ENCODE measurements at places on chromosomes 4 and X.

DNA sequence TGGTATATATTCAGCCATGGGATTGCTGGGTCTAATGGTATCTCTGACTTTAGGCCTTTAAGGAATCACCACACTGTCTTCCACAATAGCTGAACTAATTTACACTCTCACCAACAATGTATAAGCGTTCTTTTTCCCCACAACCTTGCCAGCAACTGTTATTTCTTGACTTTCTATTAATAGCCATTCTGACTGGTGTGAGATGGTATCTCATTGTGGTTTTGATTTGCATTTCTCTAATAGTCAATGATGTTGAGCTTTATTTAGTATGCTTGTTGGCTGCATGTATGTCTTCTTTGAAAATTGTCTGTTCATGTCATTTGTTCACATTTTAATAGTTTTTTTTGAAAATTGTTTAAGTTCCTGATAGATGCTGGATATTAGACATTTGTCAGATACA is 235.2 kb downstream of the HEPH start:
- DNase-seq, result no peak

DNA sequence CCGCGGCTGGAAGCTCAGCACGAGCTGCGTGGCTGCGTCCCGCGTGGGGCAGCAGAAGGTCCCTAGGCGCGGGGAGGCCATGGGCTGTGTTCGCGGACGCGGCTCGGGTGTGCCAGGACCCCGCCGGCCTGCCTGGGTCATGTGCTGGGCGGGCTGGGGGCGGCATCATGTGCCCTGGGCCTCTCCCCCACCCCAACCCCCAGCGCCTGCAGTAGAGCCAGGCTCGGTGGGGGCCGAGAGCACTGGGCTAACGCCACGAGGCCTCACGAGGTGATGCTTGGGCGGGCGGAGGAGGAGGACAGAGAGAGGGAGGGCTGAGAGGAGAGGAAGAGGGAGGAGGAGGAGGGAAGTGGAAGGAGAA is at the start of gene GPR143:
Gene GPR143 (minus strand): TSS at position 111 of the 361 bp plus-strand sequence. CDS start 30 bp downstream, at position 81.
- no peak for DNase-seq

DNA sequence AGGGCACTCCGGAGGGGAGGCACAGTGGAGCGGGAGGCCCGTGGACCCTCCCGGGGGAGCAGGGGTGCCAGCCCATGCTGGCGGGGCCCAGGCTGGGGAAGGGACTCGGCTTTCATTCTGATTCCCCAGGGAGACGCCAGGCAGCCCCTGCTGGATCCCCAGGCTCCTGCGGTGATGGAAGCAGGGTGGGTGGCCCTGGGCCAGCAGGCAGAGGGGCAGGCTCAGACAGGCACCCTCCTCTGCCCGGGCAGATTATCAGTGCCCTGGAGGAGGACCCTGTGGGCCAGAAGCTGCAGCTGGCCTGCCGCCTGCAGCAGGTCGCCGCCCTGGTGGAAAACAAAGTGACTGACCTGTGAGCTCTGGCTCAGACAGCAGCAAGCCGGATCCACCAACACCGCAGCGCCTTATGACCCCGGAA is 2.1 kb upstream of the SRPK3 start:
- no peak for DNase-seq

DNA sequence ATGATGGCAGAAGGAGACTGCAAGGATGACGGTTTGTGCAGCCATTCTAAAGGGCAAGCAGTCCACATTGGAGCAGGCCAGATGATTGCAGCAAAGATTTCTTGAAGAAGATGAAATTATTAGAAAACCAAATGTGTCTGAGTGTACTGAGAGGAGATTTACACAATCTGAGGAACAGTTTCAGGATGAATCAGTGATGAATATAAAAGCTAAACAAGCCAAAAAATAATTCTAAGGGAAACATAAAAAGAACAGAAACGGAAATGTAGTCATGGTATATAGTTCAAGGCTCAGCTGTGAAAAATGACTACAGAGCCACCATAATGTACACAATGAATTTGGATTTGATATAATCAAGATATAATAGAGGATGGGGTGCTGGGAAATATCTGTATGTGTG is 168.5 kb downstream of the PDGFC start:
- DNase-seq, result no peak

DNA sequence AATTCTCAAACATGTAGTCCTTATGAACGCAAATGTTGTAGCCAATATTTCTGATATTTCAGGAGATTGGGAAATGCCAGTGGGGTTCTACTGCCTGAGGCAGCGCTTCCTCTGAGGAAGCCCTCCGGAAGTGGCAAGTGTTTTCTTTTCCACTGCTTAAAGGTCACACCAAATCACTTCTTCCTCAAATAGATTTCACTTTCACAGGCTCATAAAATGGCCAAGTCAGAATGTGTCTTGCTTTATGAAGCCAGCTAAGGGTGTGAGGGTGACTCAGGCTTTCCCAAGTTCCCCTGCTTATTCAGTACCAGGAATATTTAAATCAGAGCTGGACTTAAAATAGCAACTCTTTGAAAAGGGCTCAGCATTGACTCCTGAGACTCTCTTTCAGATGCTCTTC is 514.2 kb upstream of the DIPK2B start:
- DNase-seq, result no peak

GRCh38 chrX:10098270-10098713 is 58.5 kb upstream of the CLCN4 start:
- no peak for DNase-seq

DNA sequence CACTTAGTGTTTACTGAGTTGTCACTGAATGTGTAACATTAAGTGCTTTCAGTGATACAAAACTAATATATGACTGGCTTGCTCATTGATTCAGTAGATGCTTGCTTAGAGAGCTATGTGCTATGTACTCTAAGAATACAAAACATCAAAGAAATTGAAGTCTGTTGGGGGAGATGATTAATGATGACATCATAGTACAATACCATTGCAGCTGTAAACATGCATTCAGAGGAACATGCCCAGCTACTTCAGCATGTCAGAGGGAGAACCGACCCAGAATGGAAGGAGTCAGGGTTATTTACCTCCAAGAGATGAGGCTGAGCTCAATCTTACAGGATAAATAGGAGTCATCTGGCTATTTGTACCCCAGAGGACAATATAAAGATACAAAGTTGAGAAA is 290.8 kb downstream of the TENM3 start:
- DNase-seq, result no peak

DNA sequence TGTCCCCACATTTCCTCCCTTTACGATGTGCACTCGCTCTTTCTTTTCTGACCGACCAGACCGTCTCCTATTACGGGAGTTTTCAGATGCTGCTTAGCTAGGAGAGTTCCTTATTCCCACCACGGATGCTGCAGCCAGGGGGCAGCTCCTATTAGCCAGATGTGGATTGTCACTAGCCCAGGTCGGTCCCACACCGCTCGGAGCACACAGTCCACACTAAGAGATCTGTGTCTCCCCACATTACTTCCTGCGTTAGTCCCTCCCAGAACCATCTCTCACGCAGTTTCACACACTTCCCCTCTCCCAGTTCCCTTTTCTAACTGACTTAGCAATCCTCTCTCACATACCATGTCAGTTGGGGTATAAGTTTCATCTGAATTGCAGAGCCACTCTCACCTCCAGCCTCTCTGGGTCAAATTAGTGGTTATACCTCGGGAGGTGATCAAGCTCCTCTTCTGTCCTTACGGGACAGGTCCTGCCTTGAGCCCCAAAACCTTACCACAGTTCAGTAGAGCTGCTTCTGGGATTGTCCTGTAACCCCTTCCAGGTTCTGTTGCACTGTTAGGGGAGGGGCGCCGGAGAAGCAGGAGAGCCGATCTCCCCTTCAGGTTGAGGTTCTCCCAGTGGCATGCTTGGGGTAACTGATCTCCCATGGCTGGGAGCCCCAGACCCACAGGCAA is 28.2 kb downstream of the SULT1E1 start:
- DNase-seq, result no peak

- no peak for DNase-seq
Measured at GRCh38 chr4:78613522-78614321, 62.2 kb downstream of the ANXA3 start.

DNA sequence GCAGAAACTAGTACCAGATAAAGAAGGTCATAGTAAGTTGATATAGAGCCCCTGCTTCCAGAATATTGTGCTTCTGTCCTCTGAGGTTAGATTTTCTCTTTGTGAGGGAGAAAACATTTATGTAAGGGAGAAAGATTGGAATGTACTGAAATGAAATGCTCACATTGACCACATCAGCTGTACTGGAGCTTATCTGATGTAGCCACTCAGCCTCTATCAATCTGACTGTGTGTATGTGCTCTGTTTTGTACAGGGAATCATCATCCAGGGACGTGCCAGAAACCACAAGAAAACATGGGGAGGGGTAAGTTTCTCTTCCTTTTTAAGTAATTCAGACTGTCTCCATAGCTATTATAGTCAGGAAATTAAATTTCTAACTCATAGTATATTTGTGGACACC is 56.8 kb downstream of the PRRG1 start:
- no peak for DNase-seq

DNA sequence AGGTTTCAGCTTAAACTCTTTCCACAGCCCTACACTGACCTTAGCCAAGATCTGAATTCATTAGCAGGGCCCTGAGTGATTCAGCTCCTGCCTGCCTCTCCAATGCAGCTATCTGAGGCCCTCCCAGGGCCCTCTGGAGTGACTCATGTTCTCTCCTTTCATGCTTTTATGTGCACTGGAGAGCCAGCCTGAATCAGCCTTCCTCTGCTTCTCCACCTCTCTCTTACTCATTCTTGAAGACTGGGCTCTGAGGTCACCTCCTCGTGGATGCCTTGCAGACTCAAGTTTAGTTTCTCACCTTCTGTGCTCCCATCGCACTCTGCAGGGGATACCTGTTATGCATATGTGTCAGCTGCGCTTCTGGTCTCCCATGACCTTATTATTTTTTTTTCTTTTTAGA is 3.1 kb upstream of the OCIAD2 start:
- DNase-seq, result peak; percentile 25

DNA sequence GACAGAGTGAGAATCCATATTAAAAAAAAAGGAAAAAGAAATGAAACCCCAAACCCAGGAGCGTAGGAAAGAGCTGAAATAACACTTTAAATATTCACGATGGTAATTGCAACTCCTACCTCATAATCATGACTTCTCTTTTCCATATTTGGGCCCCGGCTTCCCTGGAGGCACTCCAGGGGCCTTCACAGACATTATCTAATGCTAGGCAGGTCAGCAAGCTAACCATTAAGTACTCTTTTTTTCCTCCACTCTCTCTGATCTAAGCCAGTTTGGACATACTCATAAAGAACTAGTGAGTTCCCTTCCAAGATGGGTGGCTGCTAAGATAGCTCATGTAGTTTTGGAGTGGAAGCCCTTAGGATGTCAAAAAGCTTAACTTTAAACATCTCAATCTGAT is 83.2 kb downstream of the SH3KBP1 start:
- no peak for DNase-seq

- no peak for DNase-seq
Measured at GRCh38 chrX:153381684-153382532, 19.2 kb downstream of the PNMA6E start.

- DNase-seq, result no peak
Measured at GRCh38 chr4:113977526-113977855, 2.0 kb downstream of the ARSJ start.

- no peak for DNase-seq
Measured at GRCh38 chr4:147776716-147777115, 44.8 kb downstream of the ARHGAP10 start.

DNA sequence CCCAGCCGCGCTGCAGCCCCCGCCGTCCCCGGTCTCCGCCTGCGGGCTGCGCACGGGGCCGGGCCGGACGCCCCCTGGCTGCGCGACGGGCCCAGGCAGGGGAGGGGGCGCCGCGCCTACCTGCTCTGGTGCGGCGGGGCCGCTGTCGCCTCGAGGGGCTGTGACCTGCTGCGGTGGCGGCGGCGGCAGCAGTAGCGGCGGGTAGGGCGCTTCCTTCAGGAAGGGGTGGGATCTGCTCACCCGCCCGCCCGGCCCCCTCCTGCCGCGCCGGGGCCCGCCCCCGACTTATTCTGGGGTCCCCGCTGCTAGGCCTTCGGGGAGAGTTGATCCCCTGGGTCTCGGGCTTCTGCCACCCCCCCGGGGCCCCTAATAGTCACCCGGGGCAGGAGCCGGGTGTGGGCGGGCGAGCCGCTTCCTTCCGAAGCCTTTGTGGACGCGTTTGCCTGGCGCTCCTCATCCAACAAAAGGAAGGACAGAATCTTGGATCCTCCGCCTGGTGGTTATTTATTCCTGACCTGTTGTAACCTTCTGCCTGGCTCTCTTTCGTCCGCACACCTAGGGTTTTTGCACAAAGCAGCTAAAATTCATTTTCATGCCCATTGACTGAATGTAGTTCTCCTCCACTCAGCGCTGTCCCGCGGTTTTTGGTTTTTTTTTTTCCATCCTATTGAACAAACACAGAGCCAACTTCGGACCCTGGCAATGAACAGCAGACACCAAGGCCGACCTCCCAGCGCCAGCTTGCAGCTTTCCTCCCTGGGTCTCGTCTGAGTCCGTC is at the start of gene TMEM150C:
Gene TMEM150C (minus strand): TSS at position 203 of the 778 bp plus-strand sequence. CDS start 57,331 bp downstream, outside the sequence.
- DNase-seq, result no peak

- DNase-seq, result no peak
Measured at GRCh38 chr4:59598330-59598618, 1601.9 kb upstream of the ADGRL3 start.

- DNase-seq, result no peak
Measured at GRCh38 chrX:53089224-53089842, 4.6 kb upstream of the KANTR start.

- no peak for DNase-seq
Measured at GRCh38 chrX:16756724-16757123, 29.5 kb upstream of the TXLNG start.

GRCh38 chr4:15914291-15914690 is 24.2 kb downstream of the FGFBP1 start:
- no peak for DNase-seq

DNA sequence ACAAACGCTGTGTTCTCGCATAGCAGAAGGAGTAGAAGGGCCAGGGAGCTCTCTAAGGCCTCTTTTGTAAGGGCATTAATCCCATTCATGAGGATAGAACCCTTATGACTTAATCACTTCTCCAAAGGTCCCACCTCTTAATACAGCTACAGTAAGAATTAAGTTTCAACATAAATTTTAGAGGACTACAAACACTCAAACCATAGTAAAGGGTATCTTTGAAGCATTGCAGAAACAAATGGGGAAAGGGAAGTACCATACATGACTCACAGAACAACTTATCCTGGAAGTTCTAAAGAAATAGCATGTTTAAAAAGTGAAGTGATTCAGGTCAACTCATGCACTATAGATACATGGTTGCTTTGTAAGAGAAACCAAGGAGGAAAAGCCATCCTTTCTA is 680.8 kb downstream of the RPA4 start:
- no peak for DNase-seq

- DNase-seq, result no peak
Measured at GRCh38 chrX:44282753-44283152, 60.7 kb downstream of the EFHC2 start.

GRCh38 chrX:72573158-72573511 is 492 bp upstream of the HDAC8 start:
- DNase-seq, result no peak

DNA sequence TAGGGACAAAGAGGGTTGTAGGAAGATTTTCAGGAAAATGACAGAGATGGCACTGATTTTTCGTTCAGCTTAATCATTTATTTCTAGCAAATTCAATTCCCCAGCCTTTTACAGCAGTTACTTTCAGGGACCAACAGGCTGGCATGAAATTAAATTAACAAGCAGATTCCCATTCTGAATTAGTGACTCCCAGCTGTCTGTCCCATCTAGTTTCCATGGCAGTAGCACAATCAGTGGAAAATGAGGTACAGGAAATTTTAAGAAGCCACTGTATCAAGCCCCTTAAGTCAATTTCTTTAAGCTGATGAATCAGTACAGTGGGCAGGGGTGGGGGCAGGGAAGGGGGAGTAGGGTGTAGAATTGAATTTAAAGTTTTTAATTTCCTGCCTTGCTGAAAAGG is 121.1 kb upstream of the TEX13C start:
- DNase-seq, result no peak

GRCh38 chrX:115952417-115953092 is 218.0 kb upstream of the AGTR2 start:
- no peak for DNase-seq

- no peak for DNase-seq
Measured at GRCh38 chr4:148151806-148152205, 290.4 kb downstream of the NR3C2 start.
